Hematopoietic multipotent progenitor cell treated with erythropoietin and hydrocortisone succinate and interleukin-3 and kit ligand, for 17 days (in vitro differentiated cells): ENCODE measurements at places on chromosomes 2 and 18.

- no peak for DNase-seq
These were observed 36.1 kb downstream of the NHEJ1 start for GRCh38 chr2:219124381-219125110.

DNA sequence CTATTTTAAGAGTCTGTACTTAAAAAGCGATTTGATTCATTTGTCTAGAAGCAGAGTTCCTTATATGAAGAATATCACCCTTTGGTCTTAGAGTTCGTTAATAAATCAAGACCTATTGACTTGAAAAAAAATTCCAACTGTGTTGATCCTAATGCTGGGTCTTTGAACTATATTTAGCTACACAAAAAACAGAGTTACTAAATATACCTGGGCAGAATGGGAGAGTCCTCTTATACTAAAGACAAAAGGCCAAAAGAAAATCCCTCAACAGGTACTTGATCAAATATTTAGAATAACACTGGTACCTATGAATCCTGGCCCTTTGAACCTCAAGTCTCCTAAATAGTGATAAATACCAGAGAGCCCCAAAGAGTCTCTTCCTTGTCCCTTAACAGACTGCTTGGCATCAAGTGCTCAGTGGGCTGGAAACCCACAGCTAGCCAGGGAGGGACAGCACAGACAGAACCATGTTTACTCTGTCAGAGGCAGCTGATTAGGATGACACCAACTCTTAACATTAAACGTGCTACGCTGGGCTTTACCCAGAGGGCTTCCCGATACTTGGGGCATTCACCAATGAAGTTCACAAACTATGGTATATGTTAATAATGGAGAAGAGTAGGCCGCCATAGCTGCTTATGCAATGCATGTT is 95.1 kb downstream of the FIGN start:
- DNase-seq = no peak

DNA sequence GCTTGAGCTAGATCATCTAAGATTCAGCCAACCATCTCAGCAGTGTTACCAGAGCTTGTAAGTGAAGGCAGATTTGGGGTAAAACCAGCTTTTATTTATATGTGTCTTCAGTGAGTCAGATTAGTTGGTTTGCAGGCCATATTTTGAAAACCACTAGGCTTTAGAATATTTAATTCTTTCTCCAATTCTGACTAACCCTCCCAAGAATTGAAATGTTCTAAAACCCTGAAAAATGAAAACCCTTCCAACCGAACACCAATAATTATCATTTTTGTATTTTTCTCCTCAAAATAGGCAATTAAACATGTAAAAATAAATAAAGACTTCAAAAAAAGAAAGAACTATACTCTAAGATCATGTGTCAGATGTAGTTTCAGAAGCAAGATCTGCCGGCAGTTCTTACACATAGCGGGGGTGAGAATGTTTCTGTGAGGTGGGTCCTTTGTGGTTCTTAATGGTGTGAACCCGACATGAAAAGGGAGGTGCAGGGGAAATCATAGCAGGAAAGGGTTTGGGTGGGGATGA is 14.2 kb downstream of the PLEK start:
- no peak for DNase-seq

- no peak for DNase-seq
These were observed 256.9 kb downstream of the NDUFA10 start for GRCh38 chr2:239768031-239768790.

DNA sequence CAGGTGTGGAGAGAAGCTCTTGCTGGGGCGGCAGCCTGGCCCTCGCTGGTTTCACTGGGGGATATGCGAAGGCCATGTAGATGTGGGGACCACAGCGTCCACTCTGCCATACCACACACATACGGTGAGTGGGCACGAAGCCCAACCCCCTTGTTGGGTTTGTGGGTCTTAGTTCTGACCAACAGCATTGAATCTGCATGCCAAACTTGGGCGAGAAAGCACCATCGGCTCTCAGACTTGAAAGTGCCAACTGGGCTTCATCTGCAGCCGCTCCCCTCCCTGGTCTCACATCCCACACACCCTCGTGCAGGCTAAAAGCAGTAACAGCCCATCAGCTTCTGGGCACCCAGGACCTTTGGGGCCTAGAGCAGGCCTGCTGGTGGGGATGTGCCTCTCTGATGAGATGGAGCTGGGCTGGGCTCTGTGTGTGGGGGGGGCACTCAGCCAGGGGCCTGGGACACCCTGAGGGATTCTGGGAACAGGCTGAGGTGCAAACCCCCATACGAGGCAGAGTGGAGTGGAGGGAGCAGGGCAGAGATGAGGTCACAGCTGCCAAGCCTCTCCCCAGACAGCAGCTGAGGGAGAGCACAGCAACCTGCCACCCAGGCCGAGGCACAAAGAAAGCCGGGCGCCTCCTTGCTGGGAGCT is 264.4 kb downstream of the TWIST2 start:
- no peak for DNase-seq
